EL (cell line): ENCODE measurements at places on chromosomes 6 and 20.

DNA sequence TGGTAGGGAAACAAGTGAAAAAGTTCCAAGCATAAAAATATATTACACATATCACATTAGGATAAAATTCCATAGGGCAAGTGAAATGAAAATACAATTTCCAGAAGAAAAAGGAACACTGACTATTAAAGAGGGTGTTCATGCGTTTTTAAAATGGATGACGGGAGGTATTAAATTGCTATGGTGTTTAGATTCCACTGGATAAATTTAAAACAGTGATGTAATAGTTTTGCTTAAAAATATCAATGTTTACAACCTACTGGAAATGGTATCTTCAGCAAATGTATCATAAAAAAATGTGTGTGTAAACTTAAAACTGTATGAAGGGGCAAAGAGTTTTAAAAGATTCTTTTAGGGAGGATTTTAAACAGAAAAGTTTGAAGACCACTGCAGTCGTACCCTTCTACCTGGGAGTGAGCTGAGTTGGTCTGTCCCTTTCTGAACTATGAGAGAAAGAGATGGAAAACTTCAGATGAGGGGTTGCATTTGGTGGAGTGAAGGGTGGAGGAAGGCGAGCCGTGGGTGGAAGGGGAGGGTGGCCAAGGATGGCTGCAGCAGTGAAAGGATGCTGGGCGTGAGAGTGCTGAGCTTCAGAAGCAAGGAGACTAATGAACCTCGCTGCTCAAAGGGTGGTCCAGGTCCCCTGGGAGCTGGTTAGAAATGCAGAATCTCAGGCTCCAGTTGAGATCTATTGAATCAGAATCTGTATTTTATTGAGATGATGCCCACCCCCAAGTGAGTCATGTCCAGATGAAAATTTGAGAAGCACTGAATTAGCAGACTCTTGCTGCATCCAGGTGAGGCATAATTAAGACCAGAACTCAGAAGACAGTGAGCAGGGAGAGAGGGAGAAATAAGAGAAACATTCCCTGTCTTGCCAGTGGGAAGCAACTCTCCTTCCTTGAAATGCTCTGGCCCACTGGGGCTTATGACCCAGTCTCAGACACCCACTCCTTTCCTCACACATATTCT is 54.5 kb upstream of the MRPS10 start:
- DNase-seq: no peak

- peak; percentile 47 for DNase-seq
Observed at GRCh38 chr20:39800548-39800947, 838.4 kb downstream of the DHX35 start.

GRCh38 chr20:63100174-63100925 is 93.6 kb upstream of the BHLHE23 start:
- DNase-seq: no peak

GRCh38 chr6:71134929-71135642 is 153.5 kb upstream of the OGFRL1 start:
- no peak for DNase-seq

- DNase-seq: no peak
Observed at GRCh38 chr6:144475411-144475810, 190.3 kb downstream of the UTRN start.

GRCh38 chr6:142323377-142323776 is 21.6 kb downstream of the ADGRG6 start:
- DNase-seq: no peak

DNA sequence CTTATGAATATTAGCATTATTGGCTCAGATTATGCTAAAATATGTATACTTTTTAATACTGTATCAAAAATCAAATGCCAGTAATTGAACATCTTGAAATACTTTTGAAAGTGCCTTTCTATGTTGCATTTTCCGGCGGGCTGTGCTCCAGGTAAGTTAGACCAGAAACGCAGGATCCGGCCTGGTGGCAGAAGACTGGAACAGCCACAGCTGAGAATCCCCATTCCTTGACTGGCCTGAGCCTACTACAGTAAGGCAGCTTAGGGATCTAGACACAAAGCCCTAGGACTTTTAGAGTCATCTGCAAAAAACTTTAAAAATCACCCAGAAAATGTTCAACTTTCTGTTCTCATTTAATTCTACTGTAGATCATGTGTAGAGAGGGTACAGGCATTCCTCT is 138.8 kb upstream of the C6orf118 start:
- no peak for DNase-seq

- no peak for DNase-seq
Observed at GRCh38 chr6:63121166-63121565, 90.1 kb upstream of the FKBP1C start.

- DNase-seq: peak; percentile 85
Observed at GRCh38 chr6:6730831-6731230, 142.3 kb downstream of the LY86 start.

DNA sequence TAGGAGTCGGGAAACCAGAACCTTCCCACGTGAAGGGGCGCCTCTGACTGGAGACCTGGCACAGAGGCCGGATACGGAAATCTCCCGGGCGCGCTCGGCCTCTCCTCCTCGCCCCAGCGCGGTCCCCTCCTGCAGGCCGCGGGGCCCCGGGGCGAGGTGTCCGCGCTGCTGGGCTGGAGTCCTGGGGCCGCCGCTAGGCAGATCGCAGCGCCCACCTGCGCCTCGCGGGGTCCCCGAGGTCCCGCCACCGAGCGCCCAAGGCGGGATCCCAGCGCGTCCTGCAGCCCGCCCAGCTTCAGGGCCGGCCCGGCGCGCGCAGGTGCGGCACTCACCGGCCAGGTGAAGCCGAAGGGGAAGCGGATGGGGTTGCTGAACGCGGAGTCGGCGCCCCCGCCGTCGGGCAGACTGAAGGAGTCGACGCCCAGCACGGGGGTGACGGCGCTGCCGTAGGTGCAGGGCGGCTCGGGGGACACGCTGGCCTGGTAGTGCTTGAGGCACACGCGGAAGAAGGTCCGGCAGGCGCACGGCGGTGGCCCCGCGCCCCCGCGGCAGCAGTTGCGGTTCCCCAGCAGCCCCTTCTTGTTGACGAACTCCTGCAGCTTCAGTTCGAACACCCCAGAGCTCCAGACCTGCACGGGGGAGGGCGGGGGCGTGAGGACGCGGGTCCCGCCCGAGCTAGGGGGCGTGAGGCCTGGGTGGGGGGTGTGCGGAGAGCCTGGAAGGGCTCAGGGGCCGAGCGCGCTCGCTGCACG is 1.5 kb downstream of the DLL1 start:
- no peak for DNase-seq

DNA sequence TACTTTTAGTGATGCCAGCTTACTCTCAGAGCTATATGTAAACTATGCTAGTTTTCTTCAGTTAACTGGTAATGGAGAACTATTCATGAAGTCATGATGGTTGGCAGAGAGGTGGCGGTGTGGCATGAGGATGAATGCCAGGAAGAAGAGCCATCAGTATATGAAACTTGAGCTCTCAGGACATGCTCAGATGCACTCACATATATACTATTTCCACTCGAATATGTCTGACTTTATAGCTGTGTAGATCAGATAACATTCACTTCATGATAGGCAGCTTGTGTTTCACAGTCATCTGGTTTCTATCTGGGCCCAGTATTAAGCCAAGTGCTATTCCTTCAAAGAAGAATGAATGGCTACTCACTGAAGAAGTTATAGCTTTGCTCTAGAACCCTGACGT is 46.2 kb upstream of the CEP85L start:
- no peak for DNase-seq

GRCh38 chr20:40704828-40705227 is 15.8 kb upstream of the MAFB start:
- DNase-seq: no peak

- peak; percentile 22 for DNase-seq
Observed at GRCh38 chr6:124960757-124961463, 1.3 kb upstream of the RNF217 start.

GRCh38 chr20:63749597-63750508 is 10.3 kb downstream of the SLC2A4RG start:
- DNase-seq: no peak

GRCh38 chr6:165096868-165097267 is 212.5 kb downstream of the C6orf118 start:
- no peak for DNase-seq

GRCh38 chr6:148620579-148621298 is 126.1 kb upstream of the UST start:
- no peak for DNase-seq

DNA sequence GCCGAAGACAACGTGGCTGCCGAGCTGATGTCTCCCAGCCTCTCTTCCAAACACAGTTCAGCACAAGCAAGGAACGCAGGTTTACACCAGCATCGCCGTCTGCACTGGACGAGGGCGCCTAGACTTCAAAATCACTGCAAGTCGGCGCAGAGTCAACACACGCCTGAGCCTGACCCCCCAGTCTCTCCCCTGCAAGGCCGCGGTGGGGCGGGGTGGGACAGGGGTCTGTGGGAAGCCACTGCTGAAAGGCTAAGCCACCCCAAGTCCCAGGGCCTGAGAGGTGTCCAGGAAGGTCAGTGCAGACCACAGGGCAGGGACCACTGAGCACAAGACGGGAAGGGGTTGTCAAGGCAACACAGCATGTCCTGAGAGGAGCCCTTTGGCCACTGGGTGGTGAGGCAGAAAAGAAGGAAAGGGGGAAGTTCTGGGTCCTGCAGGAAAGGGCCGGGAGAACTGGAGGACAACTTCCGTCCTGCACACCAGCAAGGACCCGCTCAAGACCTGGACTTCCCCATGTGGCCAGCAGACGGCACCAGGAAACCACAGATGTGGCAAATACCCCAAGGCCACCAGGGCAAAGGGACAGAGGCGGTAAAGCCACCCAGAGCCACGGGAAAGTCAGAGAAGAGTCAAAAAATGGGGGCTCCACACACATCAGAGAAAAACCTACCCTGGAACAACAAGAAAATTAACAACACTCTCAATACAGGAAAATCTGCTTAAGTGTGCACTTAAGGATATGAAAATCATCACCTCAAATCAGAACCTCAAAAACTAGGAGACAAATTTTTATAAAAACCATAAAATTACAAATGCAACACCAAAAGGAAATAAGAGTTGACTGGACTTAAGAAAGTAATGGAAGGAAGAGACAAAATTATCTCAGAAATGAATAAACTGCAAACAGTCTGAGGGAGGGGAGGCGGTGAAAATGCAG is 84.8 kb downstream of the TAF4 start:
- DNase-seq: peak; percentile 53

GRCh38 chr6:113654396-113654795 is 202.7 kb upstream of the MARCKS start:
- DNase-seq: peak; percentile 81

- no peak for DNase-seq
Observed at GRCh38 chr6:47475319-47475816, 2.2 kb upstream of the CD2AP start.

GRCh38 chr6:117359581-117359980 is 66.2 kb downstream of the ROS1 start:
- no peak for DNase-seq

GRCh38 chr6:49890988-49891387 is 24.7 kb upstream of the CRISP1 start:
- DNase-seq: no peak

DNA sequence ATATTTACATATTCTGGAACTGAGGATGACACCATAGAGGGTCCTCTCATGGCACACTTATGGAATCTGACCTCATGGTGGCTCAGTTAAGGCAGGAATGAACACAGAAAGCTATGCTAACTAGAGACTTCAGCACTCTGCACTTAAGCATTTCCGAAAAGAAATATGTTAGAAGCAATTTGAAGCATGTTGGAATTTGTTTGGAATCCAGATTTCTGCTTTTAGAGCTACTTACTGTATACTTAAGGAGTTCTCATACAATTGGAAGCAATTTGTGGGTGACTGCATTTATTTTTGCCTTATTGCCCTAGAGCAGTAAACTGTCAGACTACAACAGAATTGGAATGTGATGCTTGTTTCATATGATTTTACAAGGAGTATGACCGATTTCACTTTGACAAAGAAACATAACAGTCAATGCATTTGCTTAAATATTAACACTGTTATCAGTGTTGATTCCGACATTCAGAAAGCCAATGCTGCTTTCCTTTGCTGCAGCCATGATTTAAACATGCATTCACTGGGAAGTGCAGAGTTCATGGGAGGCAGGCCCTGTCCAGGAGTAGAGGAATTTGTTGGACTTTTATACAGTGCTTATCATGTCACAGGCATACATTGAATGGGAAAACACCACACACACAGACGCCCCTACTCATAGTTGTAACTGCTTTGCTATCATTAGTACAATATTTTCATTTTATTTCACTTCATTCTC is 244.4 kb downstream of the SAMD5 start:
- DNase-seq: peak; percentile 13

DNA sequence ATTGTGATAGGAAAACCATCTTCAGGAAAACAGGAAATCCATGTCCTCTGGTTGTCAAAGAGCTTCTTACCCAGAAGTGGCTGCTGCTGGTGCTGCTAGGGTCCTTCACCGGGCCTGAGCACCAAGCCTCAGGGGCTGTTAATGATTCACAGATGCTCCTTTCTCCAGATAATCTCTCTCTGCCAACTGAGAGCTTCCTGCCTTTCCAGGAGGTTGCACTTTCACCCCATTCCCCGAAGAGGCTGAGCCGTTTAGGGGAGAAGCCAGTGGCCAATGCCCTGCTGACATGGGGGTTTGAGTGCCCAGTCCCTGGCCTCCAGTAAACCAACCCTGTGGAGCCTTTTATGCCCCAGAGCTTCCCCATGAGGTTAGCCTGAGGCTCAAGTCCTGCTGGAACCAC is 122.4 kb downstream of the CBLN4 start:
- no peak for DNase-seq

GRCh38 chr6:15342114-15342513 is 96.2 kb downstream of the JARID2 start:
- DNase-seq: no peak

DNA sequence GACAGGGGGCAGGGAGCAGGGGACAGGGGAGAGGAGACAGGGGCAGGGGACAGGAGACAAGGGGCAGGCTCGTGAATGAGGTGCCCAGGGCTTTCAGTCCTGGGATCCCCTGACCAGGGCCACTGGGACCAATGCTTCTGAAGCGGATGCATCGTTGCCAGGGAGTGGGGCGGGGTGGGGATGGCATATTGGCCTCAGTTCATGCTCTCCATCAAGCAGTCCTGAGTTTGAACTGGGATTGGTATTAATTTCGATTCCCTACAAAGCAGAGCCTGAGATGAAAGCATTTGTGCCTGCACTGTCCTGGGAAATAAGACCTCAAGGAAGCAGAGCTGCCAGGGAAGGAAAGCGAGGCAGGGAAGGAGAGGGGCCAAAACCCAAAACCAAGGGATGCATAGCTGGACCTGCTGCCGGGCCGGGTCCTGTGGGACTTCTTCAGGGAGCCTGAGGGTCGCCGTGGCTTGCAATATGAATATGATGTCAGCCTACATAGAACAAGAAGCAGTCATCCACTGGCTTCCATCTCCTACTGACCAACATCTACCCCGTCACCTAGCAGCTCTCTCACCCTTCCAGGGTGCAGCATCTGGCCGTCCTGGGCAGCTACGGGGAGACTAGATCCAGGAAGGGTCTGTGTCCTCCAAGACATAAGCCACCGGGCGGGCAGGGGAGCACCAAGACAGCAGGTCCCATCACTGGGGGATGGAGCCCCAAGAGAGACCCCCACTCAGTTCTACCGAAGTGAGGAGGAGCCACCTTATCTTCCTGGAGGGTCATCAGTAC is 233.3 kb downstream of the SYNDIG1 start:
- no peak for DNase-seq

- no peak for DNase-seq
Observed at GRCh38 chr6:52019881-52020280, 67.5 kb downstream of the PKHD1 start.
